ENCODE measurements at places on chromosomes 11 and 22.

- DNase-seq: no peak
Measured at GRCh38 chr11:100011697-100012096, 675.4 kb upstream of the ARHGAP42 start.

- DNase-seq: peak; percentile 66
Measured at GRCh38 chr11:70210051-70210501, 7.0 kb downstream of the FADD start.

DNA sequence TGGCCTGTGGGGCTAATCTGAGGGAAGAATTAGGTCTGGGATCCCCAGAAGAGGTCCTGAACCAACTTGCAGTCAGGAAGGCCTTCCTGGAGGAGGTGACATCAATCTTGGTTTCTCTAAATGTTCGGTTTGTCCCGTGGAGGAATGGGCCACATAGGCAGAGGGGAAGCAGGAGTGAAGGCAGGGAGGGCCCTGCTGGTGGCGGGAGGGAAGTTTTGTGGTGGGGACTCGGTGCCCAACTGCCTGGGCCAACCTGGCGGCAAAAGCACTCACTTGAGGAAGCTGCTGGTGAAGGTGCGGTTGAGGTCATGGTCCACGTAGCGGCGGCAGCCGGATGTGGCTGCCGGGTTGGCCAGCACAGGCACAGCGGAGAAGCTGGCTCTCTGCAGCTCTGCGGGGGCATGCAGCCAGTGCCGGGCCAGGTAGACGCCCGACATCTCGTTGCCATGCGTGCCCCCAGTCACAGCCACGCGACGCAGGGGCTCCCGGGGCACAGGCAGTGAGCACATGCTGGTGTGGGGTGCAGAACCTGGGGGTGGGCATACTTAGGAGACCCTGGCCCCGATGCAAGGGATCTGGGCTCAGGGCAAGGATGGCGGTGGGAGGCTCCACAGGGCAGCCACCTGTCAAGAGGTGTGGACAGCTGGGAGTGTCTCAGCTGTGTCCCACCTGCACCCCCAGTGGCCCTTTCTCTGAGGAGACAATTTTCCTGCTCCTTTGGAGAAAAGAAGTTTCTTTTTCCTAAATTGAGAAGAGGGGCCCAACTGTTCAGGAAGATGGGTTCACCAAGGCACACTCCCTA, 3.8 kb downstream of the ACY3 start:
- no peak for DNase-seq

- no peak for DNase-seq
Measured at GRCh38 chr22:20829491-20830134, 29.0 kb downstream of the PI4KA start.

DNA sequence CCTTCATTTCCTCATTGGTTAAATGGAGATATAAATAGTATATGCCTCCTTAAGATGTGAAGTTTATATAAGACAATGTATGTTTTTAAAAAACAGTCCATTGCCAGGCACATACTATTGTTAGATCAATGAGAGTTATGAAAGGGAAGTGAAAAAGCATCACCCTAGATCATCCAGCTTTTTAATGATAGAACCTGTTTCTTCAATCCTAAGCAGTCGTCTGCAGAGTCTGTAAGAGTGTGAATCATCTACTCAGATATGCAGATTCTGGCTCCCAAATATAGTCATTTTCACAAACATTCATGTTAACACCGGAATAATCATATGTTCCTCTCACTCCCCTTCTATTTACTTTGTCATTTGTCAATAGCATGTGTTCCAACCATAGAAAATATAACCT, 65.3 kb upstream of the SLN start:
- DNase-seq: no peak

DNA sequence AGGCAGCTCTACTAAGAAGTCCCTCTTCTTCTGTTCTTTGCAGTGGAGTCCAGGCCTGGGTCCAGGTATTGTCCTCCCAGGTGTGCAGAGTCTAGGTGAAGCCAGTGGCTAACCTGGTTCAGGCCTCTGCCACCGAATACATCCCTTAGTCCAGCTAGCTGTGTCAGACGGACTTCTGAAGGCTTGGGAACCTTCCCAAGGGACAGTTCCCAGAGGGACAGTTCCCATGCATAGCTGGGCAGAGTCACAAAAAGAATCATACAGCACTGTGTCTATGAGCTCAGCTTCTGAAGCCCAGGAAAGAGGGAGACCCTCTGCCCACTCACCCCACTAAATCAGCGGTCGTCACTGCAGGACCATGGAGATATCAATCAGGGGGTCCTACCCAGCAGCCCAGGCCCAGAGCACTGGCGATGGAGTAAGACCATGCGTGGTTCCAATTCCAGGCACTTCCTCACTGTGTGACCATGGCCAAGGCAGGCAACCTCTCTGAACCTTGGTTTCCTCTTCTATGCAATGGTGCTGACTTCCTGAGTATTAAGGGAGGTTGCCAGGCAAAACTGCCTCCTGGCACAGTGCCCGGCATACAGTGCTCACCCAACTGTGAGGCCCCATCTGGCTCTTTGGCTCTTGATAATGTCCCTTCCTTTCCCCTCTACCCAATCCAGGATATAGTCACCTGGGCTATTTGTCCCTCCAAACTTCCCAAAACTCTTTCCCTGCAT, 3.4 kb downstream of the MS4A10 start:
- no peak for DNase-seq

GRCh38 chr11:12602421-12602820, 71.8 kb upstream of the TEAD1 start:
- DNase-seq: peak; percentile 32

- DNase-seq: no peak
Measured at GRCh38 chr11:34349882-34350281, 7.9 kb downstream of the ABTB2 start.

DNA sequence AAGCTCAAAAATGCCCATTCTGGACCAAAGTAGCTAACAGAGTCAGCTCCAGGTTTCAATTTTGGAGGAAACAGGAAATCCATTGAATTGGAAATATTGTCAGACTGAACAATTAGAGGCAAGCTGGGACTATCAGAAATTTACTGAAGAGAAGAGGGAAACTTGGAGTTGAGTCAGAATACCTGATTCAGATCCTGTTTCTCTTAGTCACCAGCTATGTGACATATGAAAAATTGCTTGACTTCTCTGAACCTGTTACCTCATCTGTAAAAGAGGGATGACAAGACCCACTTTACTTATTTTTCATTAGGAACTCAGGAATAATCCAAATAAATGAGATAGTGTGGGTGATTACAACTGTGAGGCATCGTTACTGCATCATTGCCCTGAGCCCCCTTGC, 148.9 kb upstream of the CADM1 start:
- peak; percentile 11 for DNase-seq

- DNase-seq: no peak
Measured at GRCh38 chr11:83612891-83613766, 327.0 kb upstream of the CCDC90B start.

DNA sequence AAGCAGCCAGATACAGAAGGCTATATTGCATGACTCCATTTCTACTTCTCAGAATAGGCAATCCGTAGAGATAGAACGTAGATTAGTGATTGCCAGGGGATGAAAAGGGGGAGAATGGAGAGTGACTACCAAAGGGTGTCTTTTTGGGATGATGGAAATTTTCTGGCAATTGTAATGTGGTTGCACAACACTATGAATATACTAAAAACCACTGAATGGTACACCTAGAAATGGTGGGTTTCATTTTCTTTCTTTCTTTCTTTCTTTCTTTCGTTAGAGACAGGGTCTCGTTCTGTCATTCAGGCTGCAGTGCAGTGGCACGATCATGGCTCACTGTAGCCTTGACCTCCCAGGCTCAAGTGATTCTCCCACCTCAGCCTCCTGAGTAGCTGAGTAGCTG, 54.4 kb downstream of the BID start:
- no peak for DNase-seq

DNA sequence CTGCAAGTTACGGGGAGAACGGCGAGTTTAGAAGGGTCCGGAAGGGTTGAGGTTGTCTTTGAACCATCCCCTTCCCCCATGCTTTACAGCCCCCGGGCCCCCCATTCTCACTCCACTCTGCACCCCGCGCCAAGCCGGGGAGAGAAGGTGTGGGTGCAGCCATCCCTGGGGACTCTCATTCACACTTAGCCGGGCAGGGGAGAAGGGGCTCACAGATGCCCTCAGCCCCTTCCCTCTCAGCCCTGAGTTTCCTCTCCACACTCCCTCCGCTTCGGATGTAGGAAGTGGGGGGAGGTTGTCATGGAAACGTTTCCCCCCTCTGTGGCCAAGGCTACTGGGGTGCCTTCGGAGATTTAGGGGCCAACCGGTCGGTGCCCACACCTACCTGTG, 334 bp downstream of the CADM1 start:
- DNase-seq: no peak

DNA sequence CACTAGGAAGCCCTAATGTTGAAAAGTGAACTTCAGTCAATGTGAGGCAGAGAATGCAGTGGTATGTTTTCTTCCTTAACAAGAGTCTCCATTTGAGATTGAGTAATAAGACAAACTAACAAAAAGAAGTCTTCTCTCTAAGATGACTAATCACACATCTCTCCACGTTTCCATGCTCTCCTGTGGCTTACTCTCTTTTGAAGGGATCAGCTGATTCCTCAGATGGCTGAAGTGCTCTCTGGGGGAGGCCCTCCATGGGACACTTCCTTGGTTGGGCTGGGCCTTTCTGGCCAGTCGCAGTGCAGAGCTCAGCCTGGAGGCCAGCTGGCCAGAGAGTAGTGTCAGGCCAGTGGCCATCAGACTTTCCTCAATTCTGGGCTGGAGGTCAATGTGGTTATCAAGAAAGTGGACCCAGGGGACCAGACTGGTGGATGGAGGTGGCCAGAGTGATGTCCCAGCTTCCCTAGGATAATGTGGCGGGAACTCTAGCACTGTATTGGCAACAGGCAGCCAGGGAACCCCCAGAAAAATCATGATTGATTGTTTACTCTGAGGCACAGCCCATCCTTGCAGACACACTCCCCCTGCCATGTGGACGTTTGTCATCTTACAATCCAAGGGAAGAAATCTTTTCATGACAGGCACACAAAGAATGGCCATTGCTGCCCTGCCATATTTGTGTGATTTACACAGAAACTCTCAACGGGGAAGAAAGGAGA, 14.5 kb downstream of the CSRP3 start:
- DNase-seq: peak; percentile 48

DNA sequence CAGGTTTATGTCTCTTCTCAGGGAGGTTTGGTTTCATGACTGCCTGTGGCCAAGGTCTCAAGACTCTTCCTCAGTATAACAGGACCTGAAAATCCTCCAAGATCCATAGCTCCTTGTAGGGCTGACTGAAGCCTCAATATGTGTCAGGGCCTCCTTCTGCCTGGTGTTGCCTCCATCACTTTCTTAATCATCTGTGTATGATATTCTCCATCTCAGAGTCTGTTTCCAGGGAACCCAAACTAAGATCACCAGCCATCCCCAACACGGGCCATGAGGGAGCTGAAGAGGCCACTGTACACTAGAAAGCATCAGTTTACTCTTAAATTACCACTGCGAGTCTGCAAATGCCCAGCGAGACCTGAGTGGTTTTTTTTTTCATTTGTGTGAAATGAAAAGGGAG, 17.7 kb downstream of the GGTLC2 start:
- DNase-seq: no peak

GRCh38 chr22:38652859-38653258, 3.3 kb downstream of the FAM227A start:
- DNase-seq: no peak

- no peak for DNase-seq
Measured at GRCh38 chr22:31628362-31628761, 33.7 kb downstream of the PISD start.

GRCh38 chr11:102280245-102280833, 36.9 kb upstream of the BIRC3 start:
- DNase-seq: no peak

DNA sequence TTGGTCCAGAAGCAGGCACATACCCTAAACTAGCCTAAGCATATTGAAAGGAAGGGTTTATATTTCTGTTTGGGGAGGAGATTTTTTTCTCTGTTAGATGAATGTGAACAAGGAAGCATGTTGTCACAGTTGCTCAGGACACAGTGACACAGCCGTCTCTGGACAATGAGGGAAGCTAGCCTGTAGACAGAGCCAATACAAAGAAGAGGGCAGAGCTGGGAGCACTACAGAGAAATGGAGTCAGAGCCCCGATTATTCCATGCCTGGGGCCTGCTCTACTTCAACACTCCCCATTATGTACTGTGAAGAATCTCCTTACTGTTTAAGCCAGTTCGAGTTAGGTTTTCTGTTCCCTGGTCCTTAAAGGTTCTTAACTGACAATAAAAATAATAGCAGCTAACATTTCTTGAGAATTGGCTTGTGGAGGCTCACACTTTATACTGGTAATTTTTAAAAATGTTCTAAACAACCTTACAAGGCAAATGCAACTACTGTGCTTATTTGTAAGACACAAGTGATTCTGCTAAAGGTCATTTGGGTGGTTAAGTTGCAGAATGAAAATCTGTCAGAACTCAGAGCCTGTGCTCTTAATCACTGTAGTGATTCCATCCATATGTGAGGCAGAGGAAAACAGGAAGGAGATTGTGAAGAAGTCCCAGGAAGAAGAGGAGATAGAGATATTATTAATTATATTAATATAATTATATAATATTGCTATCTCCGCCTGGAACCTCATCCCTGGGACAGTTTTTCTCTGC, 58.8 kb upstream of the RRAS2 start:
- DNase-seq: peak; percentile 69

DNA sequence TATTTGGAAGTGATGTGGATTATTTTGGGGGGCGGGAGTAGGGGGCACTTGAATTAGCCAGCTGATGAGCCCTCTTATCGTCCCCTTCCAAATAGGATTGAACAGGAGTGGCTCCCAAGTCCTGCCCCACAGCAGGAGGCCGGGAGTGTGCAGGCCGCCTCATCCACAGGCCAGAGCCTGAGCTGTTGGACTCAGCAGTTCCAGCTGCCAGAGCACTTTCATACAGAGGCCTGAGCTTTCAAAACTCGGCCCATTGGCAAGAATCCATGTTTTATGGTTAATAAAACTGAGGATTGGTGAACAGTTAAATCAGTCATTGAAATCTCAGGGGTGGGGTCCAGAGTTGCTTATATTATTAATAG, 9.6 kb downstream of the FAM118A start:
- peak; percentile 58 for DNase-seq

- DNase-seq: no peak
Measured at GRCh38 chr22:50303848-50304527, 3.5 kb downstream of the PLXNB2 start.

DNA sequence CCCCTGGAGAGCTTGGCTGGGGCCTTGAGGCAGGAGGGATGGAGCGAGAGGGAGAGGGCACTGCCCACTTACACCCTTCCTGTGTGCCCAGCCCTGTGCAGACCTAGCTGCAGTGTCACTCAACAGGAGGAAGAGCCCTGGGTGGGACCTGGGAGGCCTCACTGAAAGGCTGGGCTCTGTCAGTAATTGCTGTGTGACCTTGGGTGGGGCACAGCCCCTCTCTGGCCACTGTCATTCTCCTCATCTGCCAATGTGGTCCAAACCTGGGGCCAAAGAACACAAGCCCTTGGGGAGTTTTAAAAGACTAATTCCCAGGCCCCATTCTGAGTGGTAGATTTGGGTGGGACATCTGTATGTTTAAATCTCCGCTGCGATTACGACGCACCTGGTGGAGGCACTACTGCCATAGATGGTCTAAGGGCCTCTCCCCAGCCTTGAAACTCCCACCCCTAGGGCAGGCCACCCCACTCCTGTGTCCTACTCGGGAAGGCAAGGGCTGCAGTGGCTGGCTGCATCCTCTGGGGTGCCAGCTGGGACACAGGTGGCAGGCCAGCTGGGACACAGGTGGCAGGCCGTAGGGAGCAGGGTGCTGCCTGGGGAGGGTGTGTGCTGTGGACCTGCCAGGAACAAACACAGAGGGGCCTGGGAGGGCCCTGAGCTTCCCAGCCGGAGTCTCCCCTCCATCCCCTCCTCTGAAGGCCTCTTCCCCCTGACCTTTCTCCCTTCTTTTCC, 12.3 kb upstream of the SOX10 start:
- no peak for DNase-seq

Measured in EH (cell line).